HT-29 (cell line): ENCODE measurements at places on chromosomes 6 and 20.

DNA sequence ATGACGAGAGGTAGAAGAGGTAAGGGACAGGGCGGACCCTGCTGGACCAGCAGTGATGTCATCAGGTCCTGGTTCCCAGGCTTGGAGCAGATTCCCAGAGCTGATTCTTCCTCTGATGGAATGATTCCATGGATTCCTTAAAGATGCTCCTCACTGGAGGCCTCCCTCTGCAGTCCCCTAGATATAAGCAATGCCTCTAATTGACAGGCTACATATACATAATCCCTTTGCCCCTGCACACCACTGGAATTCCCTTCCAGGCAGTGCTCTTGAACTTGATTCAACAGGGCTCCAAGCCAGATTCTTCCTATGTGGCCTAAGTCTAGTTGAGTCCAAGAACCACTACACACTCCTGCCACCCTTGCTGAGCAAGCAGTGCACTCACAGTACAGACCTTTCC is 52.3 kb upstream of the L3MBTL3 start:
- DNase-seq, result no peak

DNA sequence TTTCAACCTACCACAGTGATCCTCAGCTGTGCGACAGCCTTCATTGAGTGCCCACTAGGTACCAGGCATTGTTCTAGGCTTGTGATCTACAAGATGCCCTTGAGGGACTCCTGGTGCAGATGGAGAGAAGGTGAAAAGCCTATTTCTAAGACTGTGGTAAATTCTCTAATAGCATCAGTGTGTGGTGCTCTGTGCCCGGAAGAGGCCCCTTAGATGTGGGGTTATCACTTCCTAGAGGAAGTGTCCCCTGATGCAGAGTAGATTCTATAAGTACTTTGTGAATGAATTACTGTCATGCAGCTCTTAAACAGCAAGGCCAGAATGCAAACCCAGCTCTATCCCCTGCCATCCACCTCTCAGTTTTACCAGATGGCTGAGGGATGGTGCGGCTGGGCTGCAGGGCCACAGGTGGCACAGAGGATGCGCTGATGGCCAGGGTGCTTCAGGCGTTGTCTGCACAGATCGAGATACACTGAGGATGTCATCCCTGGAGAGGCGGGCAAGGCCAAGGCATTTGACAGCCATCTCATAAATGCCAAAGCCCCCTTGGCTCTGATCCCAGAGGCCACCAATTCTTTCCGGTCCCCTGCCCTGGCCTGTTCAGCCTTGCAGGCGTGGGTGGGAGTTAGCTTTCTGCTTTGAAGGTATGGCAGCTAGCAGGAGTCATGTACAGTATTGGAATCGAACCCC is 96.7 kb downstream of the TOX2 start:
- DNase-seq, result no peak

DNA sequence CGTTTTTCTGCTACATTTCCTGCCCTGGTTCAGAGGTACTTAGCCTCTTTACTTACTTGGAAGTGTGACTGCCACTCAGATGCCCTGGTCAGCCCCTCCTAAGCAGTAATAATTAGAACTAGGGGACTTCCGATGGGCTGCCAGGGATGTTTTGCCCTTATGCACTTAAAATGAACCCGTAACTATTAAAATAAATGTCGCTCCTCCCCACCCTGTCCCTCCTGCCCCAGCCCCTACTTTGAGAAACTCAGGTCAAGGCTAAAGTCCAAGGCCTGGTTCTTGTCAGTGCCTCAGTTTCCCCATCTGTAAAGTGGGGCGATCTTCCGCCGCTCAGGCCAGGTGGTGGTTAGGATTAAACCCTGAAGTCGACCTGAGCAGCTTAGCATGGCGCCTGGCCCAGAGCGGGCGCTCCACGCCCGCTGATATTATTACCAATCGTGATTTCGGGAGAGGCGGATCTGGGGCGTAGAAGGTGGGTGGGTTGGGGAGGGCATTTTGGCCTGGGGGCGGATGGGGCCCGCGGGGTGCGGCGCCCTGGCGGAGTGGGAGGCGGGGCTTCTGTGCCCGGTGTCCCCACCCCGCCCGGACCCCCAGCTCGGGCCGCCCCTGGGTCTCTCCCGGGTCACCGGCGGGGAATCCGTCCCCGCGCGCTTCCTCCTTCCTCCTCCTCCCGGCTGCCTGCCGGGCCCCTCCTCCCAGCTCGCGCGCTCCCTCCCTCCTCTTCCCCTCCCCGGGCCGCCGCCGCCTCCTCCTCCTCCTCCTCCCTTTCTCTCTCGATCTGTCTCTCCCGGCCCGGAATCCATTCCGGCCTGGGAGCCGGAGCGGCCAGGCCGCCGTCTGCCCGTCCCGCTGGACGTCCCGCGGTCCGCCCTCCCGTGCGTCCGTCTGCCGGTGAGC is at the start of gene SRC:
Gene SRC (plus strand): TSS at position 802 of the 897 bp plus-strand sequence. CDS start 38,014 bp downstream, outside the sequence.
- peak; percentile 89 for DNase-seq

- no peak for DNase-seq
Measured at GRCh38 chr20:14918976-14919375, 581.6 kb upstream of the FLRT3 start.

- no peak for DNase-seq
Measured at GRCh38 chr6:5287205-5287965, 26.1 kb downstream of the FARS2 start.

DNA sequence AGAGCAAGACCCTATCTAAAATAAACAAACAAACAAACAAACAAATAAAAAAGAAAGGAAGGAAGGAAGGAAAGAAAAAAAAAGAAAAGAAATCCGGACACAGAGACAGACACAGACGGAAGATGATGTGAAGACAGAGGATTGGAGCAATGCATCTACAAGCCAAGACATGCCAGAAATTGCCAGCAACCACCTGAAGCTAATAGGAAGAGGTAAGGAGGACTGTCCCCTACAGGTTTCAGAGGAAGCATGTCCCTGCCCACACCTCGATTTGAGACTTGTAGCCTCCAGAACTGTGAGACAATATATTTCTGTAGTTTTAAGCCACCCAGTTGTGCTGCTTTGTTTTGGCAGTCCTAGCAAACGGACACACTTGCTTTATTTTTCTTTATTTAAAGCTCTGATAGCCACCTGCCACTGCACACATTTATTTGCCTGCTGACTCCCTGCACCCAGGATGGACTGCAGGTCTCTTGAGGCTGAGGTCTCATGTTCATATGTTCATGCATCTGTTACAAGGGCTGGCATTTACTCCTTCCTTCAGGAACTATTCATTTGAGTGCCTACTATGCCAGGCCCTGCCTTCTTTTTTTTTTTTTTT is 20.7 kb upstream of the ZMYND8 start:
- peak; percentile 58 for DNase-seq

DNA sequence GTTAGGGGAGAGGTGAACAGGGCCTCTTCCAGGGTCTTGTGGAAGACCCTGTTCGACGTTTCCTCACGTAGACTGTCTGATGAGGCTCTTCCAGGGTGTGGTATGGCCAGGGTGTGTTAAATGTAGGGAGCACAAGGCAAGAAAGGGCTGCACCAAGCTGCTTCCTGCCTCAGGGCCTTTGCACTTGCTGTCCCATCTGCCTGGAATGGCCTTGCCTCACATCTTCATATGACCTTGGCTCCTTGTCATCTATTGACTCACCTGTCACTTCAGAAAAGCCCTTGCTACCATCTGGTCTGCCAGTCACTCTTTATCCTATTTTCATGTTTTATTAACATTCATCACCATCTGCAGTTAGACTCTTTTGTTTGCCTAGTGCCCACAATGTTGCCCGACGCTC is 31.0 kb downstream of the E2F3 start:
- DNase-seq, result no peak
